ENCODE measurements at places on chromosomes 7 and 10.

- no peak for DNase-seq
Measured at GRCh38 chr7:98168904-98169621, 42.2 kb upstream of the BHLHA15 start.

GRCh38 chr10:72219235-72219814, 3.2 kb upstream of the ASCC1 start:
- no peak for DNase-seq

DNA sequence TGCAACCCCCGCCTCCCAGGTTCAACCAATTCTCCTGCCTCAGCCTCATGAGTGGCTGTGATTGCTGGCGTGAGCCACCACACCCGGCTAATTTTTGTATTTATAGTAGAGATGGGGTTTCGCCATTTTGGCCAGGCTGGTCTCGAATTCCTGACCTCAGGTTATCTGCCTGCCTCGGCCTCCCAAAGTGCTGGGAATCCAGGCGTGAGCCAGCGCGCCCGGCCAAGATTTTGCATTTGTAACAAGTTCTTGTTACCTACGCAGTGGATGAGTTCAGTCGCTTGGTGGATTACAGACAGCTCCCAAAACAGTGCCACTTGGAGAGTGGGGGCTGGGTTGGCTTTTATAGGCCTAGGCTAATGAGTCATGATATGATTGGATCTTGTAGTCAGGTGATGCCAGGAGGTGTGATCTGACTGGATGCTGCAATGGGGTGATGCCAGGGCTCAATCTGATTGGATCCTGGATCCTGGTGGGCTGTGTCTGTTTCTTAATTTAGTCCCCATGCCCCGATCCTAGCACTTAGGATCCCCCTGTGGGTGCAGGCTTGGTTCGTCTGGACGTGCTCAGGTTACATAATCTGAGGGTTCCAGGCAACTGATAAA, 20.3 kb downstream of the SBDS start:
- no peak for DNase-seq

- DNase-seq: no peak
Measured at GRCh38 chr10:28906011-28906411, 228.7 kb downstream of the BAMBI start.

DNA sequence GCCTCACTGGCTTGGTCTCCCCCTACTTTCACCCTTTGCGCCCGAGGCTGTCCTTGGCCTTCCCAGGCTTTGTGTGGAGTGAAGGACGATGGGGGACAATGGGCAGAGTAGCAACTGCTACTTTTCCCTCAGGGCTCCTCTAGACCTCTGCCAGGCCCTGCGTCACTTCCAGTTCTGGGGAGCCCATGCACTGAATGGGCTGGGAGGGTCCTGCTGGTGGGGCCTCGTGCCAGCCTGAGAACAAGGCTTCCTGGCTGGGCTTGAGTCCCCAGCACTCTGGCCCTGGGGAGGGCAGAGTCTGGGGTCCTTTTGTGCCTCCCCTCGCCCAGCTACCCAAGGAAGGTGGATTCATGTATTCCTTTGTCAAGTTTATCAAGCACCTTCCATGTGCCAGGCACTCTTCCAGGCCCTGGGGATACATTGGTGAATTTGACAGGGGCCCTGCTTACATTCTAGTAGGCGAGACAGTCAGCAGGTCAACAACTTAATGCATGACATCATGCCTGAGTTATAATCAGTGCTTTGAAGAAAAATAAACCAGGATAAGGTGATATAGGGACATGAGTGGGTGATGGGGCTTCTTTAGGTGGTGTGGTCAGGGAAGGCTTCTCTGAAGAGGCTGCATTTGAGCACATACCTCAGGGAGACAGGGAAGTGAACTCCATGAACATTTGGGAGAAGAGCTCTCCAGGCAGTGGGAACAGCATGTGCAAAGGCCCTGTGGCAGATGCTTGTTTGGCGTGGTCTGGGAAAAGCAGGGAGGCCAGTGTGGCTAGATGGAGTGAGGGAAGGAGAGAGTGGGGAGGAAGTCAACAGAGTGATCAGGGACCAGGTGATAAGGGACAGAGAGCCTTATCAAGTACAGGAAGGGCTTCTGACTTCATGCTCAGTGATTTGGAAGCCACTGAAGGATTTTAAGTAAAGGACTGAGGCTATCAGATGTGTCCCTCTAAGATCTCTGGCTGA, 14.1 kb downstream of the ZMIZ1 start:
- no peak for DNase-seq

GRCh38 chr7:381211-382042, 91.5 kb downstream of the FOXL3 start:
- peak; percentile 15 for DNase-seq

- no peak for DNase-seq
Measured at GRCh38 chr10:12195281-12195602, 449 bp downstream of the NUDT5 start.

- DNase-seq: no peak
Measured at GRCh38 chr10:130519791-130520190, 383.6 kb downstream of the GLRX3 start.
